Testis (tissue), 5 donors: ENCODE measurements at places on chromosomes 6 and 20. TPM values are rescaled to one million over a fixed set of nuclear protein-coding genes. Genes with fewer than 3 reads are reported as not detected.

STMN3 gene
- total RNA-seq: 8.4 TPM

ECHDC1 gene
- total RNA-seq: 34.9 TPM

PLCB1 gene
- 9.8 TPM for total RNA-seq

BTBD3 gene
- 83.6 TPM for total RNA-seq

EEF1A2 gene
- total RNA-seq: 9.8 TPM

MCHR2 gene
- 0.31 TPM for total RNA-seq

DNA sequence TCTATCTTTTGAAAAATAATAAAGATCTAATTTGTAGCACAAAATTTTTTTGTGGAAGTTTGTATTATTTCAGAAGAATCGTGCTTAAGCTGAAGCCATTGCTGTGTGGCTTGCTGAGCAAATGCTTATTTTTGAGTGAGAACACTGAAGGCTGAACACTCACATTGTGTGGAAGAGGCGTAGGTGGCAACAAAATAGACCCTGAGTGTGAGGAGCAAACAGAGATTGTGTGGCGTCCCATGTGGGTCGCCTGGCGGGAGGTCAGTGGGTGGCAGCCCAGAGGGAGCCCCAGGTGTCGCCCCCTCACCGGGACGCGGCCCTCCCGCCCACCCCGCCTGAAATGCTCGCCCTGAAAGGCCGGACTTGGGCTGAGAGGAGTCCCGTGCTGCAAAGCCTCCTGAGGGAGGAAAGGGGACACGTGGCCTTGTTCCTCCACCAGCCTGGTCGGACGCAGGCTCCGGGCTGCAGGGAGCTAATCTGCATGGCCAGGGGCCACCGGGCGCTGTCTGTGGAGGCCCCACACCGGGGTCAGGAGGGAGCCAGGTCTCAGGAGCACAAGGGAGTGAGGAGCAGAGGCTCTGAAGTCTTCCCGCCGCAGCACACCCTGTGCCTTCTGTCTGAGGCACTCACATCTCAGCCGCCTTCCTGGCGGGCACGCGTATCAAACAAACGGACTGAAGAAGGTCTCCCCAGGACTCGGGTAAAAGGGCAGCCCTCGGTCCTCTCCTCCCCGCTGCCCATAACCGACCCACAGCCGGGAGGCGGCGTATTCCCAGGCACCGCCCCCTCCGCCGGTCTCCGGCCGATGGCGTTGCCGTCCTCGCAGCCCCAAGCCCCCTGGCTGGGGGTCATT, 15.9 kb downstream of the DDO start:
- H3K27me3 ChIP-seq: no peaks in the 10 kb centered on the region
- no peaks in the 10 kb centered on the region for H3K36me3 ChIP-seq
- no peak overlapping the region for H3K27ac ChIP-seq
- peaks cover 3% of the 10 kb centered on the region for H3K4me1 ChIP-seq

DNA sequence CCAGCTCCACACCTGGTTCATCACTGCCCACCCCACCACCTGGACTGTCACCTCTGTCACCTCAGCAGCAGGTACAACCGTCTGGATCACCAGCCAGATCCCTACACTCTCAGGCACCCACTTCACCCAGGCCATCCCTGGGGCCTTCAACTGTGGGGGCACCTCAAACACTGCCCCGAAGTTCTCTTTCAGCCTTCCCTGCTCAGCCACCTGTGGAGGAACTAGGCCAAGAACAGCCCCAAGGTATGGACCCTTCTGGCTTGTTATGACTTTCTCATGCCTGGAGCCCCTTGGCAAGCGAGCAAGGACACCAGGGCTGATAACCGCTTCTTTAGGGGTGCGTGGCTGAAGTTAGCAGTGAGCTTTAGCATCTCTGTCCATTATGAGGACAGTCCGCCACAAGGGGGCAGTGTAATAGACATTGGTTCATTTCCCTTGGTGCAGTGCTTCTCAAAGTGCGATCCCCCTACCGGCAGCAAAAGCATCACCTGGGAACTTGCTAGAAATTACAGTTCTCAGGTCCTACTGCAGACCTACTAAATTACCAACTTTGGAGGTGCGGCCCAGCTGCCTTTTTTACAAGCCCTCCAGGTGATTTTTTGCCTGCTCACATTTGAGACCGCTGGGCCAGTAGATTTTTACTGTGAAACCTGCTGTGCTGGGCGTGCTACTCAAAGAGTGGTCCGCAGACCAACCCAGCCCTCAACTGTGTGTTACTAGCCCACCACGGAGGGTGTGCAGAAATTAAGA, 32.5 kb downstream of the PNPLA1 start:
- no peak overlapping the region for H3K27ac ChIP-seq
- H3K4me3 ChIP-seq: no peak overlapping the region
- H3K4me1 ChIP-seq: peaks cover 18% of the 10 kb centered on the region
- peak; percentile 97 for DNase-seq
- H3K36me3 ChIP-seq: no peaks in the 10 kb centered on the region
- H3K27me3 ChIP-seq: no peaks in the 10 kb centered on the region

DNA sequence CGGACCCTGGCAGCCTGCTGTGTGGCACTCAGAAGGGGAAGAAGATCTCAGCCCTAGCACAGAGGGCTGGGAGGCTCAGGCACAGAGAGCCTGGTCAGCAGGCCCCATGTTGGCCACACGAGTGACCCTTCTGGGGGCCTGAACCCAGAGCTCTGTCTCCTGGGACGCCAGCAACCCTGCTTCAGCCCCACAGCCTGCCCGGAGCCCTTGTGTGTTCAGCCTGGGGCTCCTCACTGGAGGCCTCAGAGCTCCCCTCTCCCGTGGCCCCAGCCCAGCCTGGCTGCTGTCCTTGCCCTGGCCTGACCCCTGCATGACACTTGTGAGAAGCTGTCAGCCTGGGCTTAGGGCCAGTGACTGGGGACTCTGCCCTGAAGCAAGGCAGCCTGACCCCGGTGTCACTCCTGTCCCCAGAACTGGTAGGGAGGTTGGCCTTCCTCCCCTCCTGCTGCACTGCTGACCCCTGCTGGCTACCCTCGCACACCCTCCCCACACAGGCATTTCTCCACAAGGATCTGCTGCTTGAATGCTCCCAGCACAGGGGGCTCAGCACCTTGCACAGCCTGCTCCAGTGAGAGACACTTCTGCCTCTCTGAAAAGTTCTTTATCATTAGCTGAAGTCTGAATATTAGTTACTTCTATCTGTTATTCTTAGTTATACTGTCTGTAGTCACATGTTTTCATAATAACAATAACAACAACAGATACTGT, 15.4 kb upstream of the IP6K3 start:
- H3K36me3 ChIP-seq: no peaks in the 10 kb centered on the region
- H3K4me3 ChIP-seq: no peak overlapping the region
- H3K27ac ChIP-seq: no peak overlapping the region
- DNase-seq: peak; percentile 74
- H3K4me1 ChIP-seq: peaks cover 16% of the 10 kb centered on the region

GRCh38 chr6:6191476-6191875, 129.0 kb downstream of the F13A1 start:
- DNase-seq: no peak
- no peak overlapping the region for H3K4me3 ChIP-seq
- H3K4me1 ChIP-seq: no peaks in the 10 kb centered on the region
- H3K27me3 ChIP-seq: no peaks in the 10 kb centered on the region

DNA sequence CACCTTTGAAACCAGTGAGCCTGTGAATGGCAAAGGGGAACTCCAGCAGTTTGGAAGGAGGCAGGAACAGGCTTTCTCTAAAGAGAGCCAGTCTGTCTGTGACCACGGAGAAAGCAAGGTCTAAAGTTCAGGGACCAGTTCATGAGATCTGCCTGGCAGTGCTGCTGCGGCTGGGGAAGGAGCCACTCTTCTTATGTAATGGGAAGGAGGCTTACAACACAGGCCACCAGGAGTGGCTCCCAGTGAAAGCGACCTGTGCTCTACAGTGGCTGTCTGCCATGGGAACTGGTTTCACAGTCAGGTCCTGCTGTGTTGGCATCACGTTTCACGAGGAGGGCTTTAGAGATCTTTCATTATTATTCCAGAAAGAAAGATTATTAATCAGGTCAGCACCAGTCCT, 291.9 kb upstream of the PRDM1 start:
- no peak overlapping the region for H3K27ac ChIP-seq
- DNase-seq: peak; percentile 61
- H3K27me3 ChIP-seq: no peaks in the 10 kb centered on the region
- H3K4me3 ChIP-seq: no peak overlapping the region
- H3K36me3 ChIP-seq: no peaks in the 10 kb centered on the region

GRCh38 chr6:40997234-40997957, 41.6 kb downstream of the UNC5CL start:
- H3K27me3 ChIP-seq: no peaks in the 10 kb centered on the region
- H3K4me3 ChIP-seq: no peak overlapping the region
- H3K36me3 ChIP-seq: no peaks in the 10 kb centered on the region
- peak; percentile 29 for DNase-seq
- peaks cover 13% of the 10 kb centered on the region for H3K4me1 ChIP-seq
- peak overlapping the region; percentile 29 for H3K27ac ChIP-seq

- H3K36me3 ChIP-seq: no peaks in the 10 kb centered on the region
- peak overlapping the region; percentile 68 for H3K27ac ChIP-seq
- H3K4me3 ChIP-seq: peak overlapping the region; percentile 58
- DNase-seq: peak; percentile 71
- no peaks in the 10 kb centered on the region for H3K4me1 ChIP-seq
These were observed 15.8 kb upstream of the LIN28B start for GRCh38 chr6:104940893-104941728.

DNA sequence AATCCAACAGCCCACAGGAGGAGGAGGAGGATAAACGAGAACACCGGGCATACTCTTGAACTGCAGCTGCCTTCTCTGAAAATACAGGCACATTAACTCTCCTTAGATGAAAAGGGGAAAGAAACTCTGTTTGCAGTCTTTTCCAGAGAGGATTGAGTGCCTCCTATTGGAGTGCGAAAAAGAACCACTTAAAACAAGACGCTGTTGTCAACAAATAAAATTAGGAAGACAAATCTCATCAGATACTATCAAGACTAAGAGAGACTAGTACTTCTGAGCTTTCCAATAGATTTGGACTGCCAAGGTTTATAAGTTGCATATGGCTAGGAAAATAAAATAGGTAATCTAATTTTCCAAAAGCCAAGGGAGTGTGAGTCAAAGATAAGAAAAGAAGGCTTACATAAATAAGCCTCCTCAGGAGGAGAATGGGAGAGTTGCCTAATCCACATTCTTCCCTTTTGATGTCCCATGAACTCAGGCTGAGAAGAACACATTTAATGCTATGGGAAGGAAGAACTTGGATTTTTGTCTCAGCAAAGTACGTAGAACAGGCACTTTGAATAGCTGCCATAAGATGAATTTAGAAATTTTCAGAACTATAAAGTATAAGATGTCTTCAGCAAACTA, 154.7 kb downstream of the ARHGAP18 start:
- no peaks in the 10 kb centered on the region for H3K27me3 ChIP-seq
- H3K4me3 ChIP-seq: no peak overlapping the region
- no peaks in the 10 kb centered on the region for H3K4me1 ChIP-seq
- DNase-seq: no peak
- H3K36me3 ChIP-seq: no peaks in the 10 kb centered on the region

DNA sequence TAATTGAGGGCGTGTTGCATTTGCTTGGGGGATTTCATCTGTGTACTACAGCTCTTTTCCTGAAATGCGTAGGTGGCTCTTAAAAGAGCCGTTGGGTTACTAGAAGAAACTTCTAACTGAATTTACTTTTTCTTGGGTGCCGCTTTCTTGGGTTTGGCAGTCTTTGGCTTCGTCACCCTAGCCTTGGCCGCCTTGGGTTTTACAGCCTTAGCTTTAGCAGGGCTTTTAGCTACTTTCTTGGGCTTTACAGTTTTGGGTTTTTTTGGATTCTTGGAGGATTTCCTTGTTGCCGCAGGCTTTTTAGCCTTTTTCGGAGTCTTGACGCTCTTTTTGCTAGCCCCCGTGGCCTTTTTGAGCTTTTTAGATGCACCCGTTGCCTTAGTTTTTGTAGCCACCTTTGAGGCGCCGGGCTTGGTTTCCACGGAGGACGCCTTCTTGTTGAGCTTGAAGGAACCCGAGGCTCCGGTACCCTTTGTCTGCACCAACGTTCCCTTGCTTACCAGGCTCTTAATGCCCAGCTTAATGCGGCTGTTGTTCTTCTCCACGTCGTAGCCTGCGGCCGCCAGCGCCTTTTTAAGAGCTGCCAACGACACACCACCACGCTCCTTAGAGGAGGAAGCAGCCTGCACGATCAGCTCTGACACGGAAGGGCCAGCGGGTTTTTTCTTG, 54.5 kb downstream of the TRIM38 start:
- no peaks in the 10 kb centered on the region for H3K36me3 ChIP-seq
- H3K27ac ChIP-seq: peak overlapping the region; percentile 59
- peak overlapping the region; percentile 63 for H3K4me3 ChIP-seq
- H3K27me3 ChIP-seq: no peaks in the 10 kb centered on the region

GRCh38 chr6:34890533-34890925, 1.5 kb downstream of the ANKS1A start:
- H3K4me1 ChIP-seq: peaks cover 3% of the 10 kb centered on the region
- peak overlapping the region; percentile 88 for H3K4me3 ChIP-seq
- no peak for DNase-seq
- peak overlapping the region; percentile 73 for H3K27ac ChIP-seq
- H3K27me3 ChIP-seq: no peaks in the 10 kb centered on the region
- H3K36me3 ChIP-seq: no peaks in the 10 kb centered on the region

- H3K36me3 ChIP-seq: no peaks in the 10 kb centered on the region
- no peaks in the 10 kb centered on the region for H3K27me3 ChIP-seq
These were observed 9.4 kb downstream of the CDK5RAP1 start for GRCh38 chr20:33391722-33392415.

GRCh38 chr6:168132531-168133167, 53.6 kb upstream of the FRMD1 start:
- peaks cover 19% of the 10 kb centered on the region for H3K4me1 ChIP-seq
- no peak overlapping the region for H3K4me3 ChIP-seq
- no peaks in the 10 kb centered on the region for H3K27me3 ChIP-seq
- peak; percentile 86 for DNase-seq
